Stimulated activated CD4-positive, alpha-beta T cell treated with anti-CD3 and anti-CD28 coated beads, Interleukin-4, amount 100 ng/mL, for 24 hours (primary cell): ENCODE measurements at places on chromosomes 12 and 14.

DNA sequence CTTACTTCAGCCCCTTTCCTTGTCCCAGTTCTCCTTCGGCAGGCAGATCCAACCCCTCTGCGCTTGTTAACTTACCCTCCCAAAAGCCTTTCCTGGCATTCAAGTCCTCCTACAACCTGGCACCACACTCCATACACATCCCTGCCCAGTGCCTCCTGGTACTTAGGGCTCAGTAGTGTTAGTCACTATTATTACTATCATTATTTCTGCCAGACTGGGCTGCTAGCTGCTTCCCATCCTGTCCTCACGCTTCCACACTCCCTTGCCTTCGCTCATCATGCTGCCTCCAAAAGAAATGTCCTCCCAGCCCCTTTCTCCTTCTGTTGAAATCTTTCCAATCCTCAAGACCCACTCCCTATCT, 1.6 kb upstream of the HDAC7 start:
- no peak for DNase-seq

- DNase-seq: no peak
These were observed 58.8 kb upstream of the KCNA1 start for GRCh38 chr12:4850857-4851380.

DNA sequence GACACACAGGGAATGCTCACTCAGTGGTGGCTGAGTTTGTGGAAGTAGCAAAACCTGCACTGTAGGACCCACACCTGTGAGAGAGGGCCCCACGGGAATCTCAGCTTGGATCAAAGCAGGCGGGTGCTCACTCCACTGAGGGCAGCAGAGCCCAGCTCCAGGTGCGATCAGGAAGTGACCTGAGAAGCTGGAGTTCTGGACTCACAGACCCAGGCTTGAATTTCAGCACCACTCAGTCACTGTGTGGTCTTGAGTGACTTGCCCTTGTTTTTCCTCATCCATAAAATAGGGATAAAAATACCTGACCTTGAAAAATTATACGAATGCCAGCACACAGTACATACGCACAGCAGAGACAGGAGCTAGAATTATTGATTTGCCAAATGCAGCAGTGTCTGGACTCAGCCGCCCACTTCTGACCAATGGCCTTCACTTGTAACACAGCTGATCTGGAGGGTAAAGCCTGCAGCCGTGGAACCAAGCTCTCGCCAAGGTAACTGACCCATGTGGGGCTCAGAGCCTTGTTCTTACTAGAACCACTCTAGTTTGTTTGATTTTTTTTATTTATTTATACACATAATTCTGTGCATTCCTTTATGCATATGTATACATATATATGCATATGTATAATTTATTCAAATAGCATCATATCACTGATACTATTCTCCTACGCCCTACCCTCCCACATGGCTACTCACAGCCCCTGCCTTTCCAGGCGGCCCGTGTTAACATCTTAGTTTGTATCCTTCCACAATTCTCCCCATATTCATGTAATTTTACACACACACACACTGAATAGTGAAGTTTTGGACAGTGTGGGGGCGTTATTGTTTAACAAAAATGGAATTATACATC, 53.9 kb downstream of the DPF3 start:
- no peak for DNase-seq

DNA sequence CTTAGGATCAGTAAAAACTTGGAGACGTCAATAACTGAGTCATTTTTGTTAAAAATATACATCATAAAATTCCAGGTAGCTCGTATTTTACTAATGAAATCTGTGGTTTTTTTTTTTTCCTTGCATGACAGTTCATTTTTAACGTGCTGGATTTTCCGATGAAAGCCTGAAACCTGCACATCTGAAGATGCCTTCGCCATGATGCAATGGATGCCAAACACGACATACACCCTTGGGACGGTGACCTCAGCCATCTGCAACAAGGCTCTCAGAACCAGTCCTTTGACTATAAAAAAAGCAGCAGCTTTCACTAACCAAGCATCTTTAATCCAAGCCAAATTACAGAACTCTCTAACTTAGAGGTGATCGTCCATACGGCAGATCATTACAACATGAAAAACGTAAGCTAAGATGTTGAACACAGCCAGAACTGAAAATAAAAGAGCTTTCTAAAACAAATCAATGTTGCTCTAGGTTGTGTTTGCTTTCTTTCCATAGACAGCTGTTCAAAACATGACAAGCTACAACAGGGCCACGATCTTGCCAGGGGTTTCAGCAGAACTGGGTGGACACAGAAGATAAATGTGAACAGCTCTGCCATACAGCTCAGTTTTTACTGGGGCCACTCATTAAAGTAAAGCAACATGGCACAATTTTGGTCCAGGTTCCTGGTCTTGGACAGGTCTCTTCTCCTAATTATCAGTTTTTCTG, 7.8 kb downstream of the NIN start:
- DNase-seq: no peak

GRCh38 chr14:105021656-105022275, 883 bp upstream of the CDCA4 start:
- peak; percentile 55 for DNase-seq

DNA sequence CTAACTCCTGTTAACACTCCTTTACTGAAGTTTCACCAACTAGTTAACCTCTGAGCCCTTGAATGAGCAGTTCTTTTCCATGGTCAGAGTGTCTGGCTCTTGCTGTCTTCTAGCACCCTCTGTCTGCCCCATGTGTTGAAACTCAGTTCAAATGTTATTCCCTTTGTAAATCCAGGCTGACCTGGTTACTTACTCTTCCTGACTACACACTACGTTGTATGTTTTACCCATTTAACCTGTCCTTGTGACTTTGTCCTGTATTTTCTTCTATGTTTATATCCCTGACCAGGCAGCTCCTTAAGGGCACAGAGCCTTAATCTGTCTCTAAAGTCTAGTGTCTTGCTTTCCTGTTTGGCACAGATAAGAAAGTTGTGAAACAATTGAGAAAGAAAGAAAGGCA, 389.0 kb upstream of the RPL10L start:
- DNase-seq: no peak

DNA sequence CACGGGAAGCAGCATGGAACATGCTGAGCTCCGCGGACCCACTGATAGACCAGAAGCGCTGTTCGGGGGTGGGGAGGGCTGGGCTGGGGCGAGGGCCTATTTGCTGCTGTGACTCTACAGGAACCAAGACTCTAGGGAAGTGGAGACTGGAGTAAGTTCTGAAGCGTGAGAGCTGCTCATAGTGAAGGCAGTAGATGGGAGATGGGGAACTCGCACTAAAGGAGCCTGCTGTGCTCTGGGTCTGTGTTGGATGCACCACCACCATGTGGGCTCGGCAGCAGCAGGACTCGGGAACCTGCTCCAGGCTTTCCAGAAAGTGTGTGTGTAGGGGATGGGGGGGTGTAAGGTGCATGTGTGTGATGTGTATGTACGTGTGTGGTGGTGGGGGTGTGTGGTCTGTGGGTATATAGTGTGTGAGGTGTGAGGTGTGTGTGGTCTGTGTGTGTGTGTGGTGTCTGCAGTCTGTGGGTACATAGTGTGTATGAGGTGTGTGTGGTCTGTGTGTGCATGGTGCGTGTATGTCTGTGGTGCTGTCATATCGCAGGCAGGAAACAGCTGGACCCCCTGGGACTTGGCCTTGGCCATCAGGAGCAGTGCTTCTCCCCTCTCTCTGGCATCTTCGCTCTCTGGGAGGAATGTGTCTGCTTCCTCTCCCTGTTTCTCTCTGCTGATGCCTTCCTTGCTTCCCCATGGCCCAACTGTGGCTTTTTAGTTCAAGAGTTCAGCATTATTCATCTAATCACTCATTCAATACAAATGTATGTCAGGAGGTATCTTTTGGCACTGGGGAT, 378.9 kb downstream of the FUT8 start:
- DNase-seq: no peak

DNA sequence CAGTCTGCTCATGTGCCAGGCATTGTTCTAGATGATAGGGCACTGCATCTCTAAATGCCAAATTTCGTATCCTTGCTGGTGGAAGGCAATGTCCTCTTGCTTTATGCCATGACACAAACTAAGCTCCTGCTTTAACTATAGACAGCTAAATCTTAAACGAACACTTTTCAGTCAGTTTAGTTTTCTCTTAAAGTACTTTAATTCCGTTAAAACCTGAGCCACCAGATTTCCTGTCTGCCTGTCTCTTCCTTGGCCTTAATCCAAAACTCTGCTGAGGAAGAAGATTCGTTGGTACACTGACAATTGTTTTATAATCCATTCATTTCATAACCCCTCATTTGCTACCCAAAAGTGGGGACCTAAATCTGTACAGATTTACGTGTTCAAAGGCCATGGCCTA, 194.4 kb upstream of the BCL2L14 start:
- DNase-seq: no peak

DNA sequence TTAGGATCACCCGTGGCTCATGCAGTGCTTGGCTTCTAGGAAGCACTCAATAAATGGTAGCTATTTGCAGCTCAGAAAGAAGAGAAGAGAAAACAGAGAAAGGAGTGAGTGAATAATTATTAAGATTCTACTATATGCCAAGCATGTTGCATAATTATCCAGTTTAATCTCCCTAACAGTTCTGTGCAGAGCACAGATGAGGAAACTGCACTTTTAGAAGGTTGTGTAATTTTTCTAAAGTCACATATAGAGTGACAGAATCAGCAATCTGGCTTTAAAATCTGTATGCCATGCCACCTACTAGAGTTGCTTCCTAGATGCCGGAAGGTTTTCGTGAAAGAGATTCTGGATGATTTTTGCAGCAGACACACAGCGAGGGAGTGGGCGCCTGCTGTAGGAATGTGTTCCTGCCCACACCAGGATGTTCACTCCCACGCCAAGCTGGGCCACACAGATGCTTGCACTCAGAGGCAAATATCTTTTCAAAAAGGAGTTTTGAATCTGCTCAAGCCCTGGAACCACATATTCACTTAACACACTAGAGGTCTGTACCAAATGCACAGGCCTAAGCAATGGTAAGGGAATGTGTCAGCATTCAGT, 50.2 kb upstream of the SMCO2 start:
- DNase-seq: no peak

- DNase-seq: no peak
These were observed 71.8 kb downstream of the BICD1 start for GRCh38 chr12:32178341-32179010.

GRCh38 chr14:103806805-103807204, 40.6 kb downstream of the PPP1R13B start:
- no peak for DNase-seq

DNA sequence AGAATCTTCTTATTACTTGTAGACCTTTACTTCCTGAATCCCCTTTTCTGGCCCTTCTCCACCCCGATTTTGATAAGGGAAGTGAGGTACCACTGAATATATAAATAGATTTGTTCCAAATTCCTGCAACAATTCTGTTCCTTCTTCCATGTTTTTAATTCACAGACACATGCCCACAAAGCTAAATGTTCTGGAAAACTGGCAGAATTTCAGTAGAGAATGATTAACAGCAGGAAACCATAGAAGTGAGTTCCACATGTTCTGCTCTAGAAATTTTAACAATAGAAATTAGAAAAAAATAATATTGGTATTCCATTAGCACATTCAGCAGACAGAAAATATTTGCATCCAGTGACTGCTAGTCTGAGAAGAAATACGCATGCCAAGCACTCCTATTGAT, 139.6 kb downstream of the SLC2A13 start:
- no peak for DNase-seq

- DNase-seq: peak; percentile 49
These were observed 10.3 kb upstream of the FERMT2 start for GRCh38 chr14:52961060-52961639.

GRCh38 chr12:123906711-123907420, 65.8 kb downstream of the CCDC92 start:
- DNase-seq: no peak

- no peak for DNase-seq
These were observed 3.5 kb downstream of the TGM1 start for GRCh38 chr14:24259282-24260025.

DNA sequence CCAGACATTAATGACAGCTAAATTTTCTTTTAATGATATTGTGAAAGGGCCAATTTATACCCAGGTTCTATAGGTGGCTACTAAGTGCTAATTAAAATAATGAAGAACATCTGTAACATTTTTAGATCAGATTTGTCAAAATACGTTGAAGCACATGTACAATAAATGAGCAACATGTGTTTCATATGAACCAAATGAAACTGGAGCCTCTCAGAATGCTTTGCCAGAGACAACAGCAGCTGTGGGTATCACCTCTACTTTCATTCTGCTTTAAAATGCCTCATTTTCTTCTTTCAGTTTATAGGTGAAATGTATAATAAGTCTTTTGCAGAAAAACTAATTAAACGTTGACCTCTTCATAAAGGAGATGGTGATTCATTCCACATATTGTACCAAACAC, 26.1 kb upstream of the MYF6 start:
- DNase-seq: no peak

GRCh38 chr14:71371711-71372396, 464.6 kb downstream of the PCNX1 start:
- DNase-seq: no peak

- peak; percentile 22 for DNase-seq
These were observed 153.9 kb upstream of the RMST start for GRCh38 chr12:97308576-97309198.

DNA sequence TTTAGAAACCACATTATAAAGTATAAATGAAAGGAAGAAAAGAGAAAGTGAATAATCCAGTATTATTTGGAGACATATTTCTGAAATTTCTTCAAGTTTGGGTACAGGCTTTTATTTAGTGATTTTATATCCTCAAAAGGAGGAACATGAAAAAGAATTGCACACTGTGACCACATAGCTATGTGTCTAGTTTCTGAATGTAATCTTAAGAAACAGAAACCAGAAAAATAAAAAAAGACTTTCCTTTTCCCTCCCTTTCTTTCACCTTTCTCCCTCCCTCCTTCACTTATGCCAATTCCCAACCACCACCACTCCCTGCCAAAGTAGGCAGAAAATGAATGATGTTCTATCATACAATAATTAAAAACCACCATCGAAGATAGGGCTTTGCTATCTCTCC, 189.6 kb downstream of the PRKD1 start:
- no peak for DNase-seq

DNA sequence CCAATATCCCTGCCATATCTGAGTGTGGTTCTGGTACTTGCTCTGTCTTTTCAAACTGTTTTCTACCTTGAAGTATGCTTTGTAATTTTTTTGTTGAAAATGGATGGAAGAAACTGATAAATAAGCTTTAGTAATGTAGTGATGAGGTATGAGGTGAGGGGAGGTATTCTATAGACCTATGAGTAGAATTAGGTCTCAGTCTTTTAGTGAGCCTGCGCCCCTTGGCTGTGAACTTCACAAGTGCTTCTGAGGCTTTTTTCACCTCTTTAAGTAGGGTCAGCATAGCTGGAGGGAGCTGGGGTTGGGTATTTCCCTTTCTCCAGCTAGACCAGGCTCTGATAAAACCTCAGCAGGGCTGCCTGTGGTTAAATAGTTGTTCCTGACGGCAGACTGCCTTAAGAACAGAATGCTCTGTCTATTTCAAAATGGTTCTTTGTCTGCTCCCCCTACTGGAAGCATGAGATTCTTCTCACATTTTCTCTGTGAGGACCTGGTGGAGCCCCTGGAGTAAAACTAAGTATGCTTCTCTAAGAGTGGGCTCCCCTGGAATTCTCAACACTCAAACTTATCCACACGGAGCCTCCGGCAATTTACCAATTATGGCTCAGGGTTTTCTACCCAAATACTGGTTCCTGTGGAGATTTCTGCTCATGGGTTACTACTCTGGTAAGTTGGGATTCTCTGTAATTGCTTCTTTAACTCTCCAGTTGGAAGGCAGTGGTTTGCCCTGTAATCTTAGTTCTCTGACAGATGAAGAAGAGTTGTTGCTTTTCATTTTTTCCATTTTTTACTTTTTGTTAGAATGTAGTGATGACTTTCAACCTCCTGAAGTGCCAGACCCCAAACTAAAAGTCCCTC, 13.1 kb downstream of the KRT5 start:
- DNase-seq: no peak
